ENCODE measurements at places on chromosomes 6 and 20.

DNA sequence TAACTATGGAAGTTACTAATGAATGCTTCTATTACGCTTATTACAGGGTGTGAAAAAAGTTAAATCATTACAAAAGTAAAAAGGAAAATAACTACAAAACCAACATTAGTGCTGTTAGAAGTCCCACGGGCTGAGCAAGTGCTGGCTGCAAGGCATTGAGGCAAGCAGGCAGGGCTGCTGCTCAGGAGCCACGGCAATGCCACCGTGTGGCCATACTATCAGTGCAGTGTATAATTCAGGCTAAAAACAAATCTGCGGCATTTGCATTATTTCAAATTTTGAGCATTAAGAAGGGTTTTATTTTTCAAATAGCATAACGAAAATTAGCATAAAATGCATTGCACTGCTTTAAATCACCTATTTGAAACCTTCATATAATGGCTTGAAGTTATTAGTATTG is 17.1 kb downstream of the IFNGR1 start:
- peaks cover 3% of the 10 kb centered on the region for H3K4me1 ChIP-seq
- peak; percentile 19 for DNase-seq
- H3K4me3 ChIP-seq, result no peak overlapping the region
- no peaks in the 10 kb centered on the region for H3K27me3 ChIP-seq

DNA sequence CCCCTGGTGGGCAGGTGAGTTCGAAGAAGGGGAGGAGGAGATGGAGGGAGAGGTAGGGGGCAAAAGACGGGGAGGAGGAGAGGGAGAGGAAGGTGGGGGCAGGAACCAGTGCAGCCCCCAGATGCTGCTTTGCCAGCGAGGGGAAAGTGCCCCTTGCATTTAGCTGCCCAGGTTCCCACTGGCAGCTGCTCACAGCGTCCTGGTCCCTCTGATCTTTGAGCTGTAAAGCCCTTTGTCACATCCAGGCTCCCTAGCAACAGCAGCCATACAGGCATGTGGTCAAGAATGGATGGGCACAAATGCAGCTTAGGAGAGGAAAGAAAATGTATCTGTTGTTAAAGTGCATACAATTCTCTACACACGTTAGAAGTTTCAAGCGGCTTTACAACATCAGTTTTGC is 160.9 kb downstream of the CD83 start:
- H3K27me3 ChIP-seq, result no peaks in the 10 kb centered on the region
- no peak overlapping the region for H3K27ac ChIP-seq
- H3K36me3 ChIP-seq, result no peaks in the 10 kb centered on the region
- no peak overlapping the region for H3K4me3 ChIP-seq

DNA sequence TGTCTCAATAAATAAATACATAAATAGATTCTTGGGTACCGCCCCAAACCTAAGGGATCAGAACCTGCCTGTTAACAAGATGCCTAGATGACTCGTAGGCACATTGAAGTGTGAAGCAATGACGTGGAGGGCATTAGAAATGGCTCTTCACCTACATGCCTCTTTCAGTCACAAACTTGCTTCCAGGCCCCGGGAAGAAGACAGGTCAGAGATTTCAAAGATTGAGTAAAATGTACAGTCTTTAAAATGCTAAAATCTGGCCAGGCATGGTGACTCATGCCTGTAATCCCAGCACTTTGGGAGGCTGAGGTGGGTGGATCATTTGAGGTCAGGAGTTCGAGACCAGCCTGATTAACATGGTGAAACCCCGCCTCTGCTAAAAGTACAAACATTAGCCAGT is 480.8 kb upstream of the JARID2 start:
- no peak overlapping the region for H3K4me3 ChIP-seq
- no peak overlapping the region for H3K27ac ChIP-seq
- no peaks in the 10 kb centered on the region for H3K27me3 ChIP-seq
- peaks cover 6% of the 10 kb centered on the region for H3K4me1 ChIP-seq
- no peaks in the 10 kb centered on the region for H3K36me3 ChIP-seq
- DNase-seq, result no peak

DNA sequence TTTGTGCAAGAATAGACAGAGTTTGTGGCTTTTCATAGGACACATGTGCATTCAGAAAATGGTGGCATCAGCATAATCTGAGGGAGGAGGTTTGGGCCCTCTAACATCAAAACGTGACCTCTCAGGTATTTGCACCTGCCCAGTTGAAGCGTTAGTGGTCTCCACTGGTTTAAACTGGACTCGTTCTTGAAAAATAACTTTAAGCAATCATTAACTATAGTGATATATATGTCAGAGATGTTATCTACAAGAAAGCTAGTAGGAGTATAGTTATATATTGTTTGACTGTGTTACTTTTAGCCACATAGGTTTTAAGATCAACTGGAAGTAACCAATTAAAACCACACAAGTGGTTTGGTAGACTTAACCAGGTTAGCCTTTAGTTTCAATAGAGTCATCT is 607.4 kb downstream of the MAFB start:
- no peak for DNase-seq
- H3K36me3 ChIP-seq, result no peaks in the 10 kb centered on the region
- H3K4me1 ChIP-seq, result no peaks in the 10 kb centered on the region
- H3K27ac ChIP-seq, result no peak overlapping the region
- H3K27me3 ChIP-seq, result no peaks in the 10 kb centered on the region
- no peak overlapping the region for H3K4me3 ChIP-seq

DNA sequence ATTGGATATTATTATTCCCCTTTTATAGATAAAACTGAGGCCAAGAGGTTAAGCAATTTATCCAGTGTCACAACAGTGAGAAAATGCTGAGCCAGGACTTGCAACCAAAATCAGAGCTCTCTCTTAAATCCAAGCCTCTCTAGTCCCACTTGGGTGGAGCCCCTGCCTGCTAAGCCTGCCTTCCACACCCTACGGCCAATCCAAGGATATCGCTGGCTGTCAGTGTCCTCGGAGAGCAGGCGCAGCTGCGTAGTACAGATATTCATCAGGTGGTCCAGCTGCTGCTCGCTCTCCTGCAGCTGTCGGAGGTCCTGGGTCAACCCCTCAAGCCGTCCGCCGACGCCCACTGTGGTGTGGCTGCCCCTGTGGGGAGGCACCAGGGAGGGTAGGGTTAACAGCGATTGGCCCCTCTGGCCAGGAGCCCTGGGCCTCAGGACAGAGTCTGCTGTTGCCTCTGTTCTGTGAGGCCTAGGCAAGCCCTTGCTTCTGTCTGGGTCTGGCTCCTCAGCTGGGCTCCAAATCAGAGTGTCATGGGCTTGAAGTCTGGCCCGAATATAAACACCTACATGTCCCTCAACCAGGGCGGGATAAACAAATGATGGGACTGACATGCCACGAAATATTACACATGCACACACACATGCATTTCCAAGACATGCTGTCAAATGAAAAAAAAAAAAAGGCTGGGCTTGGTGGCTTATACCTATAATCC is 3.9 kb upstream of the NECAB3 start:
- peaks cover 58% of the 10 kb centered on the region for H3K36me3 ChIP-seq
- no peak overlapping the region for H3K4me3 ChIP-seq
- peaks cover 67% of the 10 kb centered on the region for H3K4me1 ChIP-seq
- H3K27me3 ChIP-seq, result no peaks in the 10 kb centered on the region

DNA sequence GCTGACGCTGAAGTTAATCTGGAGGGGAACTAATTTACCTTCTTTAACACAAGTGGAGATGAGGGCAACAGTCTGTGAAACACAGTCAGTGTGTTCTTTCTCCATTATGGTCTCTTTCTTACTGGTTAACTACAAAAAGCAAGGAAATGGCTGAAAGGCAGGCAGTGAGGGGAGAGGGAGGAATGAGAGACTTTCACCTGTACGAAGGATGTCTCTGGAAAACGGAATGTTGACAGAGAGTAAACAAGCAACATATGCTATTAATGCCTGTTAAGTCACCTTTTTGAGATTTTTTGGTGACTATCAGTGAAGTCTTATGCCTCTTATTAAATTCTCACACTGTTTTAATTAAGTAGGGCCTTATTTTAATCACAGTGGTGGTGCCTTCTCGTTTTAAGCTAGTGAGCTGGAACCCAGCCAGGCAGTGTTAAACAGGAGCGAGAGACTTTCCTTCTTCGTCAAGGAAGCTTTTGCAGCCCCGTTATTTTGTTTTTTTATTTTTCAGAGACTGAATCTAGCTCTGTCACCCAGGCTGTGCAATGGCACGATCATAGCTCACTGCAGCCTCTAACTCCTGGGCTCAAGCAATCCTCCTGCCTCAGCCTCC is 165.6 kb downstream of the ATXN1 start:
- DNase-seq, result no peak
- no peaks in the 10 kb centered on the region for H3K27me3 ChIP-seq
- H3K36me3 ChIP-seq, result peaks cover 28% of the 10 kb centered on the region
- peaks cover 34% of the 10 kb centered on the region for H3K4me1 ChIP-seq
- H3K4me3 ChIP-seq, result no peak overlapping the region
